Activated CD4-positive, alpha-beta T cell treated with anti-CD3 and anti-CD28 coated beads, Interleukin-2, amount 10 ng/mL, durations not matched to agents 7 days and 5 days (primary cell): ENCODE measurements at places on chromosomes 1 and 21. TPM values are rescaled to one million over a fixed set of nuclear protein-coding genes. Genes with fewer than 3 reads are reported as not detected.

The SLAMF9 gene
- not detected for total RNA-seq

GRCh38 chr1:115192200-115192767 lies 103.0 kb upstream of the TSPAN2 start:
- H3K36me3 ChIP-seq: no peaks in the 10 kb centered on the region
- H3K4me1 ChIP-seq: no peaks in the 10 kb centered on the region
- H3K27ac ChIP-seq: no peak overlapping the region
- H3K27me3 ChIP-seq: peaks cover 4% of the 10 kb centered on the region
- no peak for DNase-seq
- no peak overlapping the region for H3K4me3 ChIP-seq

- H3K27me3 ChIP-seq: no peaks in the 10 kb centered on the region
- no peak overlapping the region for H3K27ac ChIP-seq
- no peak for DNase-seq
Measured at GRCh38 chr1:217977943-217978342, 307.1 kb upstream of the RRP15 start.

The UBE2J2 gene
- 63.4 TPM for total RNA-seq
